ENCODE measurements at places on chromosomes 2 and 18.

DNA sequence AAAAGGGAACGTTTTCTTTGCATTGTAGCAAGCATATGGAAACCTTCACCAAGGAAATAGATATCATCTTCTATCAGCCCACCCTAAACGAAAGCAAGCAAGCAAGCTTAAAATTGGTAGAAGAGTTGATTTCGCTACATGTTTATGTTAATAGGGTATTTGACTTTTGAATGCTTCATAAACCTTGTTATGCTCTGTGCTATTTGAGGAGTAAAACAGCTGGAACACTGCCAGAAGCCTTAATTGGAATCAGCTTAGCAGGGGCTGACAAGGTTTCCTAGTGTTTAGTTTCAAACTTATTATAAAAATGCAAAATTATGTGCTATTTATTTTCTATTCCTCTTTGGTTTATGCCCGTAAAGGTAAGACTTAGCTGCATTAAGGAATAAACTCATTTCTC lies 70.6 kb upstream of the LINC00305 start:
- DNase-seq, result no peak

DNA sequence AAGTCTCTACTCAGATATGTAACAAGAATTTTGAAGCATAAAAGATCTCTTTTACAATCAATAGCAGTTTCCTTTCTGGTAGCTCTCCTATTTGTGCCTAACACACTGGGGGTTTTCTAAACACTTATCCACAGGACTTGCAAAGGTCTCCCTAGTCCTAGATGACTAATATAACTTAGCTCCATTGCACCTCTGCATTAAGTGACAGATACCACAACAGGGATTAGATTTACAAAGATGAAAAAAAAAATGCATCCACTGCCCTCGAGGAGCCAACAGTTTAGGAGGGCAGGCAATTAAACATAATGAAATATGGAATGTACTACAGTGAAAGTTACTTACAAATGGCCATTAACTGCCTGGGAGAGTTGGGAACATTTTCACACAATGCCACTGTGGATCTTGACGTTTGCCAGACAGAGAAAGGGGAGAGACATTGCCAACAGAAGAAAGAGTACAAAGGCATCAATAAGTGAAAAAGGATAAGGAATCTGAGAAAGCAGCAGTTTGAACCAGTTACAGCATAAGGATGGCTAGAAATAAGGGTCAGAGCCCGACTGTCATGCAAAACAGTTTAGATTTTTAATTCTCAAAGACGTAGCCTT lies 14.3 kb downstream of the PPP3R1 start:
- no peak for DNase-seq

DNA sequence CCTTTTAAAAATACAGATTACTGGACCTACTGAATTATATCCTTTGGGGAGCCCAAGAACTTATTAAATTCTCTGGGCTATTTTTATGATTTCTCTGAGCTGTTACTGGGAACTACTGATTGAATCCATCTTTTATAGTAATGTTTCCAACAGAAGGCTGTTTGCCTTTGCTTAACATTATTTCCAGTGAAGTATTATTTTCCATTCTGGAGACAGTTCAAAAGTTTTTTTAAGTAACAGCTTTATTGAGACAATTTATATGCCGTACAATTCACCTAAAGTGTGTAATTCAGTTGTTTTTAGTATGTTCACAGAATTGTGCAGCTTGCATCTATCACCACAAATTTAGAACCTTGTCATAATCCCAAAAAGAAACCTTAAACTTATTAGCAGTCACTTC lies 100.6 kb downstream of the BABAM2 start:
- DNase-seq, result no peak

DNA sequence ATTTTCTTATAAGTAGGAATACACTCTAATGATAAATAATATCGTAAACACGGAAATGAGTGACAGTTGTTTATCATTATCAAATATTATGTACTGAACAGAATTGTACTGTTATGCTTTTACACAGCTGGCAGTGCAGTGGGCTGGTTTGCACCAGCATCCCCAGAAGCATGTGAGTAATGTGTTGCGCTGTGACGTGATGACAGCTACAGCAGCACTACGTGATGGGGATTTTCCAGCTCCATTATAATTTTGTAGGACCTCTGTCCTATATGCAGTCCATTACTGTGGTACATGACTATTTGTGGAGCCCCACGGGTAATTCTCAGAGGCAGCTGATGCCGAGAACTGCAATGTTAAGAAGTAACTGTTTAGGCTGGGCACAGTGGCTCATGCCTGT lies 77.3 kb upstream of the ATG16L1 start:
- DNase-seq, result no peak

DNA sequence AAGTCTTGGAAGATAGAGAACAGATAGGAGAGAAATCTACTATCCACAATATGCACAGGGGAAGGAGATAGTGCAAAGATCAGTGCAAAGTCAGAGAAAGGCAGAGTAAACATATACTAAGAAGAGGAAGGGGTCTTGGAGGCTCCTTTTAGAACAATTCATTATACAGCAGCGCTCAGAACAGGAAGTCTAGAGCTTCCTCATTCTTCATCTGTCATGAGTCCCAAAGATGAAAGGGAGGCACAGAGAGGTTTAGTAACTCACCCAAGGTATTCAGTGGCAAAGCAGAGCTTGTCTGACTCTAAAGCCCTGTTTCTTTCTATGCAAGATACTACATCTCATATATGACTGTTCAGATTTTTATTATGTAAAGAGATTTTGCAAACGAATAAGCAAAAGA lies 1.4 kb downstream of the SP110 start:
- no peak for DNase-seq

- no peak for DNase-seq
These were observed 79.8 kb upstream of the SESTD1 start for GRCh38 chr2:179344280-179344964.

- no peak for DNase-seq
These were observed 7.0 kb upstream of the LYPD1 start for GRCh38 chr2:132676999-132677398.

GRCh38 chr2:237201461-237202287 lies 116.0 kb downstream of the COPS8 start:
- peak; percentile 46 for DNase-seq

DNA sequence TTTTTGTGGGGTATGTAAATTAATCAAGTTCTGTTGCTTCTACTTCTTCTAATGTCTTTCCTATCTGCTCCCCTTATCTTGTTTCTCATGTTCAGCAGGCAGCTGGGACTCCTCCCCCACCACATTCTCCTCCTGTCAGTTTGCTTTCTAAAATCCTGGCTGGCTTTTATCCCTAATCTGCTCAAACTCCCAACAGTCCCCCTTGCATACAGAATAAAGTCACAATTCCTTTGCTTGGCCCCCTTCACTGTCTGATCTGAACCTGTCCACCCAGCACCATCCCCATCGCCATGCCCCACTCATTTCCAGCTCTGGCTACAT lies 2.2 kb downstream of the CFAP221 start:
- no peak for DNase-seq

- DNase-seq, result no peak
These were observed 132.8 kb downstream of the TPO start for GRCh38 chr2:1546023-1546591.

GRCh38 chr2:121649149-121649595 lies at the start of gene CLASP1:
Gene CLASP1, minus strand, starts transcription at chr2:121649462. Its CDS starts 43,567 bp downstream, at chr2:121605895.
- no peak for DNase-seq

DNA sequence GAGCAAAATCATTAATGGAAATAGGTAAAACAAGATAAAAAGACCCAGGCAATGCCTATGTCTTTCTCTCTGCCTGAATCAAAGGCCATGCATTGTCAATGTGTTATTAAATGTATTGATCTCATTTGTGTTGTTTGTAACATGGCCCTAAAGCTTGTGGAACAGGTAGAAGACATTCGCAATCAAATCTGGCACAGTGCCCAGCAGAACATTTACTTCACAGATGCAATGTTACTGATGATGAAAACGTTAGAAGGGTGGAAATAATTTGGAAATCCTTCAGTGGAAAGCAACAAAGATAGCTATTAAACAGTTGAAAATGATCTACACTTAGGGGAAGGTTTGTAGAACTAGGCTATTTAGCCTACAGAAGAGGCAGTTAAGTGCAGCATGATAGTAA lies 368.2 kb downstream of the EPHA4 start:
- DNase-seq, result no peak

GRCh38 chr2:95158441-95158840 lies 1.2 kb downstream of the ZNF514 start:
- DNase-seq, result no peak

GRCh38 chr18:74512321-74513053 lies 16.3 kb downstream of the CNDP2 start:
- no peak for DNase-seq

- DNase-seq, result no peak
These were observed 101.0 kb downstream of the UNC80 start for GRCh38 chr2:209872675-209873074.

GRCh38 chr18:30596635-30597034 lies 445.9 kb downstream of the DSC3 start:
- no peak for DNase-seq

DNA sequence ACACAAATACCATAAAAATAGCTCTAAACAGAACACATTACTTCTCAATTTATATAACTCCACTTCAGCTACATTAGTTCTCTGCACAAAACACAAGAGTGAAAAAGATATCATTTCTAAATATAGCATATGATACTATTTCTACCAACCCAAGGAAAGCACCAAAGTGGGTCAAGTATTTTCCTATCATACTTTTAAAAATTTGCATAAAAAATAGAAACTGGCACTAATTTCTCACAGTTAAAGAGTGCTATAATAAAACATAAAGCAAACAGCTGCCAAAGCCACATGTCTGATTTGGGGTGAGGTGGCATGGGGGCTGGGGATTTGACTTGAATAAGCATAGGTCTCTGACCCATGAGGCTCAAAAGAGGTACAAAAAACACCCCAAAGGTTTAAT lies 61.5 kb downstream of the BARD1 start:
- no peak for DNase-seq

DNA sequence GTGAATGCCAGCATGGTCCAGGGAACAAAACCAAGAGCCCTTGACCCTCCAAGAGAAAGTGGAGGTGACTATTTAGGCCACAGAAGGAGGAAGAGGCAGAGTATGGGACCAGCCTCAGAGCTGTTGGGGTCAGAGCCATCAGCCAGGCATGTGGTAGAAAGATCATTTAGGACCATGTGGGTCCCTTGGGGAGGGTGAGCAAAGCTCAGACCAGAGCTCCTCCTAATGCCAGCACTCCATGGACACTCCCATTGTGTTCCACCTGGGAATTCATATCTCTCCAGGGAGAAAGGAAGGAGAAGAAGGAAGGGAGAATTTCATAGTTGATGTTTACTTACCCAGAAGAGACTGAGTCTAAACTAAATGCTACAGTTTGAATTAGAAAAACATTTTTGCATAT lies 73.2 kb downstream of the CYBRD1 start:
- no peak for DNase-seq

- no peak for DNase-seq
These were observed 203.9 kb upstream of the COL3A1 start for GRCh38 chr2:188770296-188770695.

GRCh38 chr2:223863491-223863890 lies 26.1 kb upstream of the AP1S3 start:
- no peak for DNase-seq

DNA sequence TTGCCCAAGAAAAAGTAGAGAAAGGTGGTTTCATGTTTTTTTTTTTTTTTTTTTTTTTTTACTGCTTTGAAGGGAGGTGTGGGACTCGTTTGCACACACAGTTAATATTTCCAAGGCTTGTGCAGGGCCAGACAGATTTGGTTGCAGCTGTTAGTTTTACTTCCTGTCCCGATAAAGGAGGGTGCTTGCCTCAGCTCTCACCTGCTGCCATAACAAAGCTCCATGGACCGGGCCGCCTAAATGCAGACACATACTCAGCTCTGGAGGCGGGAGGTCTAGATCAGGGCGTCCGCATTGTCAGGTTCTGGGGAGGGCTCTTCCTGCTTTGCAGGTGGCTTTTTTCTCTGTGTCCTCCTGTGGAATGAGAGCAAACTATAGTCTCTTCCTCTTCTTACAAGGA lies 69.9 kb downstream of the ODC1 start:
- no peak for DNase-seq

DNA sequence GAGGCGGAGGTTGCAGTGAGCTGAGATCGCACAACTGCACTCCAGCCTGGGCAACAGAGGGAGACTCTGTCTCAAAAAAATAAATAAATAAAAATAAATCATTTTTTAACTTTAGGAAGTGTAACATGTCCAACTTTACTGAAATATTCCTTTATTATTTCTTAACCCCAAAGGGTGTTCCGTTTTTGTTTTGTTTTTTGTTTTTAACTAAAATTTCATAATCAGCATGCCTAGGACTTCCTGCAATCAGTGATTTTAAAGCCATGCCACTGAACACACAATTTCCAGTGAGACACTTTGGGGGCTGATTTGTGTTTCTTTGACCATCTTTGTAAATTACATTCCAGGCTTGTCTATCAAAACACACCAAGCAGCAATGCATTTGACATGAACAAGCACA lies 7.1 kb downstream of the CATIP start:
- DNase-seq, result no peak

- no peak for DNase-seq
These were observed 11.1 kb downstream of the DHRS9 start for GRCh38 chr2:169080250-169081069.

- peak; percentile 0 for DNase-seq
These were observed 345.3 kb upstream of the CDH20 start for GRCh38 chr18:60987963-60988362.

- DNase-seq, result no peak
These were observed 270.0 kb upstream of the TCF4 start for GRCh38 chr18:55857956-55858355.

GRCh38 chr2:100202567-100202966 lies 60.2 kb upstream of the AFF3 start:
- DNase-seq, result no peak

GRCh38 chr2:10091182-10091888 lies 11.1 kb upstream of the CYS1 start:
- DNase-seq, result no peak

GRCh38 chr18:58856881-58857280 lies 7.8 kb upstream of the ZNF532 start:
- no peak for DNase-seq

- DNase-seq, result no peak
These were observed 36.6 kb upstream of the PRLH start for GRCh38 chr2:237529452-237530402.

DNA sequence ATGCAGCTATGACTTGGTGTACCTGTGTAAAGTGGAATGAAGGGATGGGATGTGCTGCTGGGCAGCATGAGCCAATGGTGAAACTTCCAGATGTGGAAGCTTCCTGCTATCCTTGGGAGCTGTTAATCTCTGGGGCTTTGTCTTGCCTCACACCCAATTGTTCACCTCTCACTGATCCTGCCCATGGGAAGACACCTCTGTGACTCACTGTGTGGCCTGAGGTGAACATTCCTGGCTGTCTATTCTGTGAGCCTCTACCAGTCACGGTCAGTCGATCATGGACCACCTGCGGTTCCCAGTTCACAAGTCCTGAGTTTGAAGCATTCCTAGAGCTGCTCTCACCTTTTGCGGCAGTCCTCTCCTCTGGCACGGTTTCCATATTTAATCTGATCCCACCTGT lies 12.1 kb downstream of the NEURL3 start:
- no peak for DNase-seq

DNA sequence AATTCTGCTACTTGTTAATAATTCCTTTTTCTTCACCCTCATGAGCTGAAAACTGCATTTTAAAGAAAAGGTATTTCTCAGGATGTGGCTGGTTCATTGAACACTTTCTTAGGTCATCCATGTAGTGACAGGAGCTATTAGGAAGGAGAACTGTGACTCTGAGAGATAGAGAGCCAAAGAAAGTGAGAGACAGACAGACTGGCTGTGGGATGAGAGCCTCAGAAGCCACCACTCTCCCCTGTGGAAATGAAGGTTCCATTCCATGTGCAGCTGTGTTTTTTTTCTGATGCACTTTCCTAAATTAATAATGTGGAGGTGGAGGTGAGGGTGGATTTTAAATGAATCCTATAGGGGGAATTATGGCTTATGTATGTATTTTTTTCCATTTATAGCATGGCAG lies 113.3 kb downstream of the FAM210A start:
- DNase-seq, result no peak
